ENCODE measurements at places on chromosomes 1 and 21.

DNA sequence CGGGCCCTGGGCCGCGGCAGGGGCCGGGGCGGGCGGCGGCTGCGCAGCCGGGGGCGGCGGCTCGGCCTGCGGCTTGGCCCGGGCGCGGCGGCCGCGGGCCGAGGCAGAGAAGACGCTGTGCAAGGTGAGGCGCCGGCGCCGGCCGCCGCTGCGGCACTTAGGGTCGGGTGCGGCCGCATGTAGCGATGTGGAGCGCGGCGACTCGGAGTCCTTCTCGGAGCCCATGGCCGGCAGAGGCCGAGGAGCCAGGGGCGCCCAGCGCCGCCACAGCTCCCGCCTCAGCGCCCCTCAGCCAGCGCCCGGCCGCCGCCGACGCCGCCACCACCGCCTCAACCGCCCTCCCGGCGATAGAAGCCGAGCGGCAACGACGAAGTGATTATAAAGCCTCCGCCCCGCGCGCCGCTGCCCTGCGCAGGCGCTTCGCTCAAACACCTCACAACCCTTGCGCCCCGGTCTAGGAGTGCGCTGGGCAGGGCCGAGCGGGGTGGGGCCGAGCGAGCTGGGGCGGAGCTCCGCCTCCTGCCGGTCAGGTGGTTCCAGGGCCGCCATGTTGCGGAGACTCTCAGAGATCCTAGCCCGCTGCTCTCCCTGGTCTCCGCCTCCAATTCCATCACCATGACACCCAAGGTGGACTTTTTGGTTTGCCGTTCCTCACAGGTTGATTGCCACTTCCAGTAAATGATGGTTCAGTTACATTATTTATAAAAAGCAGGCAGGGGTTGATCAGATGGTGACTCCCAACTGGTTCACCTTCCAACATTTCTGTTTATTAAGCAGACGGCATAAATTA, at the start of gene RNF19B:
Gene RNF19B, minus strand, starts transcription at position 349 of the 790 bp plus-strand sequence. Its CDS starts 124 bp downstream, at position 225.
- DNase-seq = peak; percentile 95

DNA sequence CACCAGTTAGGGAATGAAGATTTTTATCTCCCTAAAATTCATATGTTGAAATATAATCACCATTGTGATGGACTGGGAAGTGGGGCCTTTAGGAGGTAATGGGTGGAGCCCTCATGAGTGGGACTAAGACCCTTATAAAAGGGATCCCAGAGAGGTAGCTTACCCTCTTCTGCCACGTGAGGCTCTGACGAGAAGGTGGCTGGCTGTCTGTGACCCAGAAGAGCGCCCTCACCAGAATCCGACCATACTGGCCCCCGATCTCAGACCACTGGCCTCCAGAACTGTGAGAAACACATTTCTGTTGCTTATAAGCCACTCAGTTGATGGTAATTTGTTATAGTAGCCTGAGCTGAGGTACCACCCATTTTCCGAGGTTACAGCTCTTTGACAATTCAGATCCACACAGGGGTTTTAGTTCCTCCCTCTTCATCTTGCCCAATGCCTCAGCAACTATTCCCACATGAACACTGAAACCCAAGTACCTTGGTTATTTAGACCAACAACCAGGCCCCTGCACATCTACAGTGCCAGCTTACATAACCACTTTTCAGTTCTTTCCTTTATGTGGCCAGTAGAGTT, 27.6 kb upstream of the HUNK start:
- DNase-seq = no peak

GRCh38 chr1:241638909-241639622, 1.1 kb downstream of the CHML start:
- no peak for DNase-seq

DNA sequence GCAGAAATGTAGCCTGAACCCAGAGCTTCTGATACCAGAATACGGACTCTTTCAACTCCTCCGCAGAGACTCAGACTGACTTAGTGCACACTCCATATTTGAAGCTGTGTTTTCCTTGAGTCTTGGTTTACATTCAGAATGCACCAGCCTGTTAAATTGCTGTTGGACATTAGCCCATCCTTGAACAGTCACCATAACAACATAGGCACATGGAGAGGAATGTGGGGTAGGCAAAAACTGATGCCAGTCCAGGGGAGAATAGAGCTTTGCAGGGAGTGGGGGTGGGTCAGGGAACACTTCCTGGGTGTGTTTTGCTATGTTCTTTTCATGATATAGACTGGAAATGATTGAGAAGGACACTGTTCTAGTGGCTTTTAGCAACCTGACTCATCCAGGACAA, 76.3 kb upstream of the CACNA1E start:
- no peak for DNase-seq

DNA sequence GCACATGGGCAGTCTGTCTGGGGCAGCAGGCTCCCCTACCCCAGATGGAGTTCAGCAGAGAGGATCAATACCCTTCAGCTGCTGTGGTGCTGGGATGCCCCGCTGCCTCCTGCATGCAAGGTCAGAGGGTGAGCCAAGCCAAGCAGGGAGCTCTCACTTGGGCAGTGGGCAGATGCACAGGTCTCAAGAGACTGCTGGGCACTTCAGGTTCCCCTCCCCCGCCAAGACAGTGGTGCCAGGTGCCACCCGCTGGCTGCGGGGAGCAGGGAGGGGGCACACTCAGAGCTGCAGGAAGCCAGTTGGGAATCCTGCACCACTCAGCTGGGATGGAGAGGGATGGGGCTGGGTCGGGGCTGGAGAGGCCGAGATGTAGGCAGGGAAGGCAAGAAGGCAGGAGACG, 15.8 kb upstream of the EVA1B start:
- DNase-seq = no peak

DNA sequence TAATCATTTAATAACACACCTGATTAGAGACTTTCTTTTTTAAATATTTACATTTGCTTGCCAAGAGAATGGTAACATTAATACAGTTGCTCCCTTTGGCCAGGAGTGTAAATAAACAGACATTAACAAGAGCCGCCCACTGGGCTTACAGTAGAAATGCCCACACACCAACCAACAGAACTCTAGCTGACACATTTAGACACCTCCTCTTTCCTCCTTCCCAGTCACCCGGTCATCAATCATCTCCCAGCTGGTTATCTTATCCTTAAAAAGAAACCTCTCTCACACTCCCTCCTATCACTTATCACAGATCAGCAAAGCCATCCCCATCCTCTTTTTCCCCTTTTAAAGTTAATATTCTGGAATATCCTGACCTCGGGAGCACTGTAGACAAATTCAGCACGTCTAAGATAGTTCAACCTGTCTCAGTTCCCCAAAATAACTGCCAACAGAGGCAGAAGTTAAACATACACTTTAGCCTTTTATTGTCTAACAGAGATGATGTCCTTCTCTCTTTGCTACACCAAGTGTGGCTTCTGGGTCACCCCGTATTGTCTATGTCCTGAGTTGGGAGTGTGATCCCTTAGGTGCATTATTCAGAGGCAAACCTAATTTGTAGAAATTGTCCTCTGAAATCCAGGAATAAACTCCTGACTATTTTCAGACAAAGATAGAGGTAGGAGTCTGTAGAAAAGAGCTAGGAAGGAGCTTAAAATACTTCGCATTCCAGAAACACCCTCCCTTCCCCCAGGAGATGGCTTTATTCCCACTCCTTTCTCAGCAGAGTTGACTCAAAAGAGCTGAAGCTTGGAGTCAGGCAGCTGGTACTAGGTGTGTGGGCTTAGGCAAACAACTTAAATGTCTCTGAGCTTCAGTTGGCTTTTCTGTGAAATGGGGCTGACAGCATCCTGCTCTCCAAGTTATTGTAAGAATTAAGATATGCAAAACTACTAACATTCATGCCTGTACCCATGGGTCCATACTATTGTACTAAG, 8.8 kb downstream of the MYCL start:
- DNase-seq = no peak

GRCh38 chr1:218624052-218624451, 278.9 kb downstream of the TGFB2 start:
- DNase-seq = no peak

DNA sequence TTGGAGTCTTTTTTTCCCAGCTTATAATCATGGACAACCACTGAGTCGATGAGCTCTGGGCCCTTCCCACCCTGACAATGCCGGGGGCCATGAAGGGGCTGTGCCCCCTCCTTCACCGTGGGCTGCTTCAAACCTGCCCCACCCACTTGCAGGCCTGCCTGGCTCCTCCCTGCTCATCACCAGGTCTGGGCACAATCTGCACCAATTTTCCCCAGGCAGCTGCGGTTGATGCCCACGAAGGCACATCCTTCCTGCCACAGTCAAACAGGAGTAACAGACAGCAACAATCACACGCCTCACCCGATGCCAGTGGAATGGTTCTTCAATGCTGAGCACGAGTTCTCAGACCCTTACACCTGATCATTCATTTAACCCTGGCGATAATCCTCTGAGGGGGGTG, 18.9 kb downstream of the PGLYRP3 start:
- DNase-seq = no peak

- no peak for DNase-seq
Measured at GRCh38 chr1:235270625-235271024, 57.4 kb downstream of the ARID4B start.

GRCh38 chr1:160779626-160780397, 16.2 kb upstream of the LY9 start:
- no peak for DNase-seq

GRCh38 chr1:162596514-162597170, 35.1 kb downstream of the UAP1 start:
- DNase-seq = no peak

DNA sequence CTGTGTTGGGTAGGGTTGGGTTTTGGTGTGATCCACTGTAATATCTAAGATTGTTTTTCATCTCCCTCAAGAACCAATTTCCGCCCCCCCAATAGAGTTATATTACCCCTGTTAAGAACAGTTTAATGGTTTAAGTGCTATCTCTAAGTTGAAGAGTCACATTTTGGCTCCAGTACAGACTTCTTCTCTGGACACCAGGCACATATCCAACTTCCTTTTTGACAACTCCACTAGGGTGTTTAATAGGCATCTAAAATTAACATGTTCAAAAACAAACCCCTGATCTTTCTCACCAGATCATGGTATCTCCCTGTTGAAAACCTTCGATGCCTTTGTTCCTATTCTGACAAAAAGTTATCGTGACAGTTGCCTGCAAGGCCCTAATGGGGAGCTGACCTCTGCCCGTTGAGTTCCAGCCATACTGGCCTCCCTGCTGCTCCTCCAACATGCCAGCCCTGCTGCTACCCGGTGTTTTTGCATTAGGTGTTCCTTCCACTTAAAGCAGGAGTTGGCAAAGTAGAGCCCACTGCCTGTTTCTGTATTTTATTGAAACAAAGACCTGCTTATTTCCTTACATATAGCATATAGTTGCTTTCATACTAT, 18.6 kb downstream of the USP24 start:
- DNase-seq = no peak

- no peak for DNase-seq
Measured at GRCh38 chr1:39094685-39095084, 68.5 kb downstream of the NDUFS5 start.

DNA sequence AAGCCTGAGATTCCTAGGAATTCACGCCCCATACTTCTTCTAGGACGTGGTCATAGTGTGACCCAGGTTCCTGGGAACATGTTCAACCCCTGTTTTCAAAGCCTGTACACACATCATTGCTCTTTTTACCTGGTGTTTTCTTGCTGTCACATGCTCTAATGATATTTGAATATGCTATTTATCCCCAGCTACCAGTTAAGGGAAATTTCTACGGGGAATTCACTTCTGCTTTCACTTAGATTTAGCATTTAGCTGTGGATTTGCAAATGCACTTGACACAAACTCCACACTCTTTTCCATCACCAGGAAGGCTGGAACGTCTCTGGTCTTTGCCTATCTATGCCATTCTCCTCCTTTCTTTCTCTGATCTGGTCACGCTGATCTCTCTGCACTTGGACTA, 11.3 kb upstream of the SAMSN1 start:
- no peak for DNase-seq
